ENCODE measurements at places on chromosomes 16 and 17. TPM values are rescaled to one million over a fixed set of nuclear protein-coding genes. Genes with fewer than 3 reads are reported as not detected.

Gene SPATA32
- total RNA-seq = not detected

Gene RNF112
- 4.8 TPM for total RNA-seq

Gene ORC6
- 31.0 TPM for total RNA-seq

Gene PRSS33
- total RNA-seq = not detected

Gene MRC2
- total RNA-seq = 119 TPM

Gene KRT33B
- total RNA-seq = not detected

Gene DPEP2
- total RNA-seq = not detected

- no peak overlapping the region for H3K4me3 ChIP-seq
- no peak overlapping the region for H3K27ac ChIP-seq
- H3K36me3 ChIP-seq = peaks cover 8% of the 10 kb centered on the region
- no peak for DNase-seq
- H3K4me1 ChIP-seq = no peaks in the 10 kb centered on the region
Observed at GRCh38 chr16:87328846-87329245, 11.7 kb upstream of the C16orf95 start.

GRCh38 chr17:43733956-43734355 is 24.6 kb downstream of the SOST start:
- peaks cover 3% of the 10 kb centered on the region for H3K4me1 ChIP-seq
- no peak for DNase-seq
- H3K36me3 ChIP-seq = no peaks in the 10 kb centered on the region
- no peak overlapping the region for H3K27ac ChIP-seq
- H3K4me3 ChIP-seq = no peak overlapping the region
- no peaks in the 10 kb centered on the region for H3K27me3 ChIP-seq

DNA sequence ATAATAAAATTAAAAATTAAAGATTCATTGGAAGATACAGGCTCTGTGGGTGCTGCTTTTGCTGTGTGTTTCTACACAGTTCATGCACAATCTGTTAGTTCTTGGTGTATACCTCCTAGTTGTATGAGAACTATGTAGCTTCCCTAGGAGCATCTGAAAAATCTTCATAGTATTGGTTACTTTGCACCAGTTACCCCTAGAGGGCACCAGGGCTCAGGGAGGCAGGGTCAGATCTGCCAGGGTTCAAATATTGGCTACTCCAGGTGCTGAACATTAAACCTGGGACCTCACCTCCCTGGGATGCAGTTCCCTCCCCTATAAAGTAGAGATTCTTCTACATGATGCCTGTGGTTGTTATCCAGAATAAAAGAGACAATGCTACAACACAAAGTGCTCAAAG is 583.0 kb upstream of the CDH11 start:
- DNase-seq = no peak
- peaks cover 40% of the 10 kb centered on the region for H3K4me1 ChIP-seq
- no peak overlapping the region for H3K4me3 ChIP-seq
- peaks cover 1% of the 10 kb centered on the region for H3K27me3 ChIP-seq

DNA sequence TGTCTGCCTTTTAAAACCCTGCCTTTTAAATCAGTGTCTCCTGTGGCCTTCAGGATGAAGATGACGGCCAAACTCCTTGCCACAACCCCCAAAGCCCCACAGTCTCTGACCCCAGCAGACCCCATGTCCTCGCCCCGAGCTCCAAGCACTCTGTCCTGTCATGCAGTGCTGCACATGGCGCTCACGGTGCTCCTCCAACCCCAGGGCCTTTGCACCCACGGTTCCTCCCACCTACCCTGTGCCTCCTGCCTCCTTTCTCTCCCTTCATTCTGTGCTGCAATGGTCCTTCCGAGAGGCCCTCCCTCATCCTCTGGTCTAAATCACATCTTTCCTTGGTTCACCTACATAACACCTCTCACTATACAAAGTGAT is 235.3 kb downstream of the KATNIP start:
- H3K36me3 ChIP-seq = no peaks in the 10 kb centered on the region
- peaks cover 22% of the 10 kb centered on the region for H3K4me1 ChIP-seq
- H3K4me3 ChIP-seq = no peak overlapping the region

DNA sequence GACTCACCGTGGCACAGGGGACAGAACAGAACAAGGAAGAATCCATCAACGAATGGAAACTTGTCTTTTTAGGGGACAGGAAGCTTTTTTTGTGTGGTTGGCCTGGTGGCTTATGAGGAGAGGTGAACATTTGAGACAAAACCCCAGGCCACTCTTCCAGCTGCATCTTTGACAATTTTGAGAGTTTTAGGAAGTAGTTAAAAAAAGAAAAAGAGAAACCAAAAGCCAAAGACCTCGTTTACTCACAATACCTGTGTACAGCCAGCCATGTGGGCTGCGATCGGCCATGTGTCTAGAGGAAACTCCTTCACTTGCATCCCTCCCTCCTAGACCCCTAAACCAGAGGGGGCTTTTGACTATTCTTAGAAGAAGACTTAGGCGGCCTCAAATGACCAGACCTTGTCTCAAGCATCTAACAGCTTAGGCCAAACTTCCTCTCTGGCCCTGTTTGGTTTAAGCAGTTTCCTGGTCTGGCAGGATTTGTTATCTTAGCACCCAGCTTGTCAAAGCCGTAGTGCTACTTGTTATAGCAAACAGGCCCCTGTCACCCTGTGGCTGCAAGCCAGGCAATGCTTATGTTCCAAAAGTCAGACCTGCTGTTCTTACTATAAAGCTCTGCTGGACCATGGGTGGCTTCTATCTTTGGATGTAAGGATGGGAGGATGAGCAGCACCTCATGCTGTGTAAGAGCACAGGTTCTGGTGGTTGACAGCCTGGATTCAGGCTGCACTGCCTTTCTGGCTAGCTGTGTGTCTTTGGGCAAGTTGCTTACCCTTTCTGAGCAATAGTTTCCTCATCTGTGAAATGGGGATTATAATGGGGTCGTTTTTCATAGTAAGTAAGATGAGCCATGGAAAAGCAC is 17.7 kb downstream of the KSR1 start:
- no peaks in the 10 kb centered on the region for H3K27me3 ChIP-seq
- H3K4me3 ChIP-seq = no peak overlapping the region
- no peak for DNase-seq
- H3K4me1 ChIP-seq = peaks cover 4% of the 10 kb centered on the region
- H3K36me3 ChIP-seq = no peaks in the 10 kb centered on the region

GRCh38 chr16:3774156-3774767 is 56.9 kb upstream of the TRAP1 start:
- no peak overlapping the region for H3K4me3 ChIP-seq
- no peak overlapping the region for H3K27ac ChIP-seq
- H3K27me3 ChIP-seq = no peaks in the 10 kb centered on the region
- H3K36me3 ChIP-seq = peaks cover 46% of the 10 kb centered on the region

DNA sequence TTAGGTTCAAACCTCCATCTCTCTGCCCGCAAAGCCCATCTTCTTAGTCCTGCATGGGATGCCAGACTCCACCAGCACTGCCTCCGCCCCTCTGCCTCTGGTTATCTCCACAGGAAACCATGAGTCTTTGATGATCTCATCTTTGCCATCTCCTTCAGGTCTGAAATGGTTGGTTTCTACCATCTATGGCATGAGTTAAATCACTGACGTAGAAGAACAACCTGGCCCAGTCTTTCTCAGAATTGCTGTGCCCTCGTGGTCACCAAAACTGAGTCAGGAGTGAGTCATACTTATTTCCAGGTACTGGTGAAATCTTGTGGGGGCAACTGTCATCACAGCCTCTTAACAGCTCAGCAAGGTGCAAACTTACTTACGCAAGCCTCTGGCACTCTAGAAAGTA is 468.7 kb upstream of the C16orf82 start:
- peaks cover 20% of the 10 kb centered on the region for H3K27me3 ChIP-seq
- H3K36me3 ChIP-seq = no peaks in the 10 kb centered on the region
- DNase-seq = no peak
- H3K4me3 ChIP-seq = no peak overlapping the region

GRCh38 chr16:88974080-88974915 is 2.7 kb downstream of the CBFA2T3 start:
- peaks cover 11% of the 10 kb centered on the region for H3K27me3 ChIP-seq
- no peak overlapping the region for H3K4me3 ChIP-seq

- peak overlapping the region; percentile 26 for H3K4me3 ChIP-seq
- H3K36me3 ChIP-seq = peaks cover 2% of the 10 kb centered on the region
- no peak for DNase-seq
- peaks cover 44% of the 10 kb centered on the region for H3K4me1 ChIP-seq
- H3K27me3 ChIP-seq = no peaks in the 10 kb centered on the region
- H3K27ac ChIP-seq = no peak overlapping the region
Observed at GRCh38 chr16:67027046-67027445, 1.9 kb upstream of the CBFB start.

- no peaks in the 10 kb centered on the region for H3K27me3 ChIP-seq
- DNase-seq = no peak
- no peak overlapping the region for H3K27ac ChIP-seq
- no peak overlapping the region for H3K4me3 ChIP-seq
Observed at GRCh38 chr17:38728290-38728831, 1.8 kb upstream of the CISD3 start.

GRCh38 chr17:57663326-57664070 is 81.6 kb downstream of the CCDC182 start:
- no peaks in the 10 kb centered on the region for H3K27me3 ChIP-seq
- peaks cover 35% of the 10 kb centered on the region for H3K4me1 ChIP-seq
- H3K27ac ChIP-seq = peak overlapping the region; percentile 82
- DNase-seq = no peak

- H3K27me3 ChIP-seq = no peaks in the 10 kb centered on the region
- no peak overlapping the region for H3K4me3 ChIP-seq
- H3K27ac ChIP-seq = no peak overlapping the region
- peaks cover 5% of the 10 kb centered on the region for H3K36me3 ChIP-seq
- DNase-seq = no peak
Observed at GRCh38 chr17:57404073-57404472, 147.8 kb downstream of the MSI2 start.

DNA sequence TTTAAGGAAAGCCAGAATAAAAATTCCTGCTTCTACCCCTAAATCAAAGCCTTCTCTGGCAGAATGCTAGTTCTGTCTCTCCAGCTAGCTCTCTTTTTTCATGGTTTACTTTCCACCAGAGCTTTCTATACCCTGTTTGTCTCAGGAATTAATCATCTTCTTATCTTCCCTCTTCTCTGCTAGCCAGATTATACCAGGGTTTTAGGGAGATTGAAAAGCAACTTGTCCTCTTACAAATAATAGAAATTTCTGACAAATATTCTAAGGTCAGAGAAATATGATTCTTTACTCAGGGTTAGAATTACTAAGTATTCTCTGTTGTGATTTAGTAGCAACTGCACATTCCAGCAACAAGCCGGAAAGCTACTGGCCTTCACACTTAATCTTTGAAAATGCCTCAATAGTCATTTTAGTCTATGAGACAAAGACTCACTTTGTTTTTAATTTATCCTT is 166.4 kb downstream of the TANC2 start:
- no peak for DNase-seq
- no peaks in the 10 kb centered on the region for H3K36me3 ChIP-seq
- H3K4me3 ChIP-seq = no peak overlapping the region
- peaks cover 30% of the 10 kb centered on the region for H3K4me1 ChIP-seq
- H3K27ac ChIP-seq = peak overlapping the region; percentile 54

DNA sequence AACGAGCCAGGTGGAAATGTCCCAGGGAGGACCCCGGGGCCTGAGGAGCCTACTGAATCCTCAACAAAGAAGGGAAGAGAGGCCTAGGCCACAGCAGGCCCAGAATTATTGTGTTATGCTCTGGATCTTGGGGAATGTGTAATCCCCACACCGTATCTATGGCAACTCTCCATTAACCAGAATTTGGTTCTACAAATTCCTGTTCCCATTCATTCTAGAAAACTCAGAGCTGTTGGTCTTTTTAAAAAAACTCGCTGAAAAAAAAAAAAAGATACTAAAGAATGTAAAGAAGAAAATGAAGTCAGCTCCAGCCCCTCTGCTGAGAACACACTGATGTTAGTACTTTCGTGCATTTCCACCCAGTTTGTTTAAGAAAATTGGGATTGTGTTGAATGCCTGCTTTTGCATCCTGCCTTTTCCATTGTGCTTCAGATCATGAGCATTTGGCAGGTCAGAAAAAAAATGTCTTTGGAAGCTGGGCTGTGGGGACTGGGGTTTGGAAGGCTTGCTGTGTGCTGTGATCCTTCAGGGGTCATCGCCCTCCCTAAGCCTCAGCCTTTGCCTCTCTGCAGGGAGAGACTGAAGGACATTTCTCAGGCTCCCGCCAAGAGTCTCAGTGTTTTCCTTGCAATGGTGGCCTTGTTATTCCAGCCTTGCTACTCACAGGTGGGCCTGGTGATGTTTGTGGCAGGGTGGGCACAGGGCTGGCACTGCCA is 69.5 kb downstream of the SREBF1 start:
- DNase-seq = no peak
- peaks cover 72% of the 10 kb centered on the region for H3K4me1 ChIP-seq
- peak overlapping the region; percentile 88 for H3K27ac ChIP-seq
- no peak overlapping the region for H3K4me3 ChIP-seq
- H3K27me3 ChIP-seq = no peaks in the 10 kb centered on the region
- H3K36me3 ChIP-seq = peaks cover 3% of the 10 kb centered on the region
